ENCODE measurements at places on chromosomes 5 and 9. TPM values are rescaled to one million over a fixed set of nuclear protein-coding genes. Genes with fewer than 3 reads are reported as not detected.

GRCh38 chr9:86079421-86079831, 19.9 kb downstream of the GOLM1 start:
- no peak for DNase-seq
- no peaks in the 10 kb centered on the region for H3K27me3 ChIP-seq
- no peaks in the 10 kb centered on the region for H3K36me3 ChIP-seq
- H3K27ac ChIP-seq: no peak overlapping the region
- peaks cover 13% of the 10 kb centered on the region for H3K4me1 ChIP-seq

DNA sequence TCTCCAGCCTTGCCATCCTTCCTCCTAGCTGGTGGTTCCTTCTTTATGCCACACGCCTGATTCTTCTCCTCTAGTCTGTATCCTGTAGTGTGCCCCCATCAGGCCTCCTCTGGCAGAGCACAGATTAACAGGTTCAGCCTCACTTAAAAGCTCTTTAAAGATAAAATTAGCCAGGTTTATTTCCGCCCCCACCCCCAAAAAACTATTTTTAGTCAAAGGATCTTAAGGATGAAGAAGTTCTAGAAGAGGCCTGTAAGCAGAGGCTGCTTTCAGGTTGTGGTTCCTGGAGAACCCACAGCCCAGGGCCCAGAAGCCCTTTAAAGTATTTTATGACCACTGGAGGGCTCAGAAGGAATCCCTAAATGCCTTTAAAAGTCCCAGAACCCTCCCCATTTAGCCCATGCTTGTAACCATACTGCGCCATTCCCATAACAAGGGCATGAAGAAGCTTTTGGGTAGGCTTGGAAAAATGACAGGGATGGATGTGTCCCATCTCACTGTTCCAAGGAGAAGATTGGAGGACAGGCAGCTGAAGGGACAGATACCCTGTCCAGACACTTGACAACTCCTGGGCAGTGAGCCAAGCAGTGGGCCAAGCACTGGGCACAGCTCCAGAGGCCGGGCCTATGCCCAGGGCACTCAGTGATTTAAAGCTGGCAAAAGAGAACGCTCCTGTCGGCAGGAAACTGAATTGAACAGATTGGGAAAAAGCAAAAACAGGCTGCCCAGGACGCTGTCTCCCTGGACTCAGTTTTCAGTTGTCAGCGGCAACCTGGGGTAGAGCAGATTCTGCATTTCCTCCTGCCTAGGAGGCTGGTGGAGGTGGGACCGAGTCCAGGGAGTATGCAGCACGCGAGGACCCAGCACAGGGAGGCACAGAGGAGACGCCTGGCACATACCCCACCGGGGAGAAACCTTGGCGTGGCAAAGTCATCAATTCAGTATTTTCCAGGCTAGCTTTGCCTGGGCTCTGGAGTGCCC, 106.3 kb upstream of the SSBP2 start:
- no peaks in the 10 kb centered on the region for H3K36me3 ChIP-seq
- H3K4me3 ChIP-seq: no peak overlapping the region
- H3K27ac ChIP-seq: no peak overlapping the region
- peaks cover 2% of the 10 kb centered on the region for H3K27me3 ChIP-seq
- no peak for DNase-seq

DNA sequence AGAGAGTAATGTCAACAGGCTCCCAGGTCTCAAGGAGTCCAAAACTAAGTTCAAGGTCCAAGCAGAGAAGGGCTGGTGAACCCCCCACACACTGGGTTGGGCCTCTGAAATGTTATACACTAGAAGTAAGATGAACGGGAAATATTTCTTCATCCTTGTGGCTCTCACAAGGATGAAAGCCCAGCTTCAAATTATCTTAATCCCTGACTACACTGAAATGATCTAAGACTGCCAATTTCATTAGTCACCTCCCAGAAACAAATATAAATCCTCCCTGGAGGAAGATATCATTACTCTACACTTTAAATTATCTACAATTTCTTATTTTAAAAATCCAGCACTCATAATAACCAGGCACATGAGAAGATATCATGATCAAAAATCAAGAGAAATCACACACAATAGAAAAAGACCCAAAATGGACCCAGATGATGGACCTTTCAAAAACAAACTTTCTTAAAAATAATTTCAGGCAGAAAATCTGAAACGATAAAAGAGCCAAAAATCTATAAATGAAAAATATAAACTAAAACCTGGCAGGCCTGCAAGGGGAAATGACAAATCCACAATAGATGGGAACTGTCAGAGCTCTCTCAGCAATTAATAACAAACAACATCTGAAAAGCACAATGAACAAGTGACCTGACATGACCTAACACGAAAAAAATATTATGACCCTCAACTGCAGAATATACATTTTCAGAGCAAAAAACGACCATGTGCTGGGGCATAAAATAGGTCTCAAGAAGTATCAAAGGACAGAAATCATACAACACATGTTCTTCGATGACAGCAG, 117.4 kb downstream of the GPR21 start:
- DNase-seq: no peak
- H3K27me3 ChIP-seq: no peaks in the 10 kb centered on the region
- H3K36me3 ChIP-seq: no peaks in the 10 kb centered on the region
- H3K27ac ChIP-seq: no peak overlapping the region

- H3K4me1 ChIP-seq: peaks cover 28% of the 10 kb centered on the region
- DNase-seq: peak; percentile 83
- peak within 1 kb of the TSS; percentile 99 for H3K27ac ChIP-seq
- peak within 1 kb of the TSS; percentile 95 for H3K4me3 ChIP-seq
- no peaks in the 10 kb centered on the region for H3K27me3 ChIP-seq
These were observed at the start of the genes CENPP and NOL8 for GRCh38 chr9:92325269-92325990. CENPP (plus strand) TSS chr9:92325953. NOL8 (minus strand) TSS chr9:92325350; CDS start chr9:92324161, 1,189 bp downstream.

- H3K36me3 ChIP-seq: no peaks in the 10 kb centered on the region
- no peaks in the 10 kb centered on the region for H3K4me1 ChIP-seq
- no peak overlapping the region for H3K27ac ChIP-seq
- DNase-seq: no peak
- H3K4me3 ChIP-seq: no peak overlapping the region
These were observed 178.9 kb downstream of the GABBR2 start for GRCh38 chr9:98529841-98530240.

DNA sequence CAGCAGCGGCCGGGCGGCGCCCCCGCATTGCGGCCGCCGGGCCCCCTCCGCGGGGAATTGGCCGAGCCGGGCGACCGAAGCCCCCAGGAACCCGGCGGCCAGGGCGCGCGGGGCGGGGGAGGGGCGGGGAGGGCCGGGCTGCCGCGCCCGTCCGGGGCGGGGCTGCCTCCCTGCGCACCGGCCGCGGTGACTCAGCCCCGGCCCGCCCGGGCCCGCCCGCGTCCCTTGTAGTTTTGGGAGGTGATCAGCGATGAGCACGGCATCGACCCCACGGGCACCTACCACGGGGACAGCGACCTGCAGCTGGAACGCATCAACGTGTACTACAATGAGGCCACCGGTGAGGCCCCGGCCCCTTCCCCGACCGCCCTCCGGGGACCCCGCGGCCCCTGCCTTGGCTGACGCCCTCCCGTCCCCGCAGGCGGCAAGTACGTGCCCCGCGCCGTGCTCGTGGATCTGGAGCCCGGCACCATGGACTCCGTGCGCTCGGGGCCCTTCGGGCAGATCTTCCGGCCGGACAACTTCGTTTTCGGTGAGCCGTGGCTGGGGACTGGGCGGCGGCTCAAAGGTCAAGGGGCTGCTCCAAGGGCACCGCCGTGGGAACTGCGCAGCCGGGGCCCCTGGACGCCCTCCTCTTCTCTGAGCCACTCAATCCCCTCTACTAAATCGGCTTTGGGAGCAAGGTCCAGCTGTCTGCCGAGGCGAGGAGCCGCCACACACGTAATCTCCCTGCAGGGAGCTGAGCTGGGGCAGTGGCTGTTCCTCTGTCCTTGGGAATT, 592 bp downstream of the TUBB4B start:
- H3K36me3 ChIP-seq: peaks cover 21% of the 10 kb centered on the region
- peak overlapping the region; percentile 94 for H3K4me3 ChIP-seq
- peaks cover 21% of the 10 kb centered on the region for H3K27me3 ChIP-seq
- peaks cover 31% of the 10 kb centered on the region for H3K4me1 ChIP-seq

GRCh38 chr9:134051319-134051718, 16.5 kb downstream of the BRD3 start:
- no peaks in the 10 kb centered on the region for H3K27me3 ChIP-seq
- 0 out of 2 replicates have a peak, but pooled peaks cover 5% of the 10 kb centered on the region for H3K36me3 ChIP-seq
- no peak for DNase-seq

- peak overlapping the region; percentile 51 for H3K4me3 ChIP-seq
- H3K27me3 ChIP-seq: no peaks in the 10 kb centered on the region
- peak overlapping the region; percentile 57 for H3K27ac ChIP-seq
- no peak for DNase-seq
These were observed 44.3 kb downstream of the SMARCA2 start for GRCh38 chr9:2059274-2059929.

GRCh38 chr5:4413996-4414395, 726.1 kb upstream of the ADAMTS16 start:
- H3K4me1 ChIP-seq: no peaks in the 10 kb centered on the region
- peaks cover 15% of the 10 kb centered on the region for H3K36me3 ChIP-seq
- DNase-seq: no peak
- no peak overlapping the region for H3K27ac ChIP-seq
- H3K4me3 ChIP-seq: no peak overlapping the region
- no peaks in the 10 kb centered on the region for H3K27me3 ChIP-seq

DNA sequence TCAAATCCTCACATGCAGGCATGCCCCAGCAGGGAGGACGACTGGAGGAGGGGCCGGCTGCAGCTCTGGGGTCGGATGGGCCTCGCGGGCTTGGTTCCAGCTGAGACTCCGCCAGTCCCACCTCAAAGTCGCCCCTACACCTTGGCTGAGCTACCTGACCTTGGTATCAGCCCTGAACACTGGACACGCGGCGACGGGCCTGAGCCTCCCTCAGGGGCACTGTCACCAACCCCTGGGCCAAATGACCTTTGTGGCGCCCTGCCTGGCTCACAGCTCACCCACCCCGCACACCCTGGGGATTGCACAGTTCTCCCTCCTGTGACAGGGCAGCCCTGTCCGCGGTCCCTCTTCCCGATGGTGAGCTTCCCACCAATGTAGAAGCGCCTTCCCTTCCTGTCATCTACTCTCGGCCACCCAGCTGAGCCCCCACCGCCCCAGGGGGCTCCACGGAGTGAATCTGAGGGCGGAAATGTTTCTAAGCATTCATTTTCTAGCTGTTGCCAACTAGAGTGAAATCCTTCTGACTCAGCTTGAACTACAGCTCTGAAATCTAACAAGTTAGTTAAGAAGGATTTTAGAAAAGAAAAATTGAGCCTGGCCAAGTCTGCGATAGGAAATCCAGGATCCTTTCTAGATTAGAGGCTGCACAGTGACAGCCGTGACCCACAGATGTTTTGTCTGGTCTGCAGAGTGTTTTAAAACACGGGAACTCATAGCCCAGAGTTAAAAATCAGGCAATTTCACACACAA, 138.9 kb upstream of the PHYKPL start:
- DNase-seq: no peak
- no peak overlapping the region for H3K4me3 ChIP-seq
- no peak overlapping the region for H3K27ac ChIP-seq
- peaks cover 5% of the 10 kb centered on the region for H3K27me3 ChIP-seq

GRCh38 chr5:107215611-107216010, 455.1 kb downstream of the EFNA5 start:
- no peaks in the 10 kb centered on the region for H3K27me3 ChIP-seq
- no peak overlapping the region for H3K4me3 ChIP-seq
- no peak overlapping the region for H3K27ac ChIP-seq
- no peaks in the 10 kb centered on the region for H3K36me3 ChIP-seq

GRCh38 chr5:71929003-71929402, 178.3 kb upstream of the MAP1B start:
- no peak for DNase-seq
- H3K36me3 ChIP-seq: no peaks in the 10 kb centered on the region
- H3K4me3 ChIP-seq: no peak overlapping the region
- peaks cover 36% of the 10 kb centered on the region for H3K4me1 ChIP-seq
- H3K27ac ChIP-seq: no peak overlapping the region

GRCh38 chr9:120696551-120697230, 17.6 kb downstream of the MEGF9 start:
- H3K36me3 ChIP-seq: no peaks in the 10 kb centered on the region
- H3K27ac ChIP-seq: peak overlapping the region; percentile 74
- peak overlapping the region; percentile 67 for H3K4me3 ChIP-seq
- peak; percentile 18 for DNase-seq

GRCh38 chr9:7185612-7186011, 427.8 kb downstream of the KDM4C start:
- H3K27ac ChIP-seq: no peak overlapping the region
- no peak overlapping the region for H3K4me3 ChIP-seq
- peak; percentile 75 for DNase-seq

GRCh38 chr5:158701007-158701391, 398.7 kb downstream of the EBF1 start:
- no peak for DNase-seq
- H3K27me3 ChIP-seq: no peaks in the 10 kb centered on the region
- peak overlapping the region; percentile 74 for H3K4me3 ChIP-seq
- no peaks in the 10 kb centered on the region for H3K36me3 ChIP-seq
- peak overlapping the region; percentile 78 for H3K27ac ChIP-seq

GRCh38 chr5:131182839-131183238, 12.1 kb downstream of the LYRM7 start:
- no peak overlapping the region for H3K27ac ChIP-seq
- H3K27me3 ChIP-seq: no peaks in the 10 kb centered on the region
- no peaks in the 10 kb centered on the region for H3K36me3 ChIP-seq
- no peak for DNase-seq
- no peak overlapping the region for H3K4me3 ChIP-seq

- H3K4me3 ChIP-seq: no peak overlapping the region
- peaks cover 2% of the 10 kb centered on the region for H3K27me3 ChIP-seq
- DNase-seq: no peak
These were observed 41.5 kb downstream of the ALG2 start for GRCh38 chr9:99180199-99180598.

- H3K4me1 ChIP-seq: no peaks in the 10 kb centered on the region
- H3K36me3 ChIP-seq: peaks cover 4% of the 10 kb centered on the region
- H3K27ac ChIP-seq: no peak overlapping the region
- no peak for DNase-seq
- H3K27me3 ChIP-seq: peaks cover 29% of the 10 kb centered on the region
These were observed 43.2 kb downstream of the MRPL36 start for GRCh38 chr5:1756481-1756880.

DNA sequence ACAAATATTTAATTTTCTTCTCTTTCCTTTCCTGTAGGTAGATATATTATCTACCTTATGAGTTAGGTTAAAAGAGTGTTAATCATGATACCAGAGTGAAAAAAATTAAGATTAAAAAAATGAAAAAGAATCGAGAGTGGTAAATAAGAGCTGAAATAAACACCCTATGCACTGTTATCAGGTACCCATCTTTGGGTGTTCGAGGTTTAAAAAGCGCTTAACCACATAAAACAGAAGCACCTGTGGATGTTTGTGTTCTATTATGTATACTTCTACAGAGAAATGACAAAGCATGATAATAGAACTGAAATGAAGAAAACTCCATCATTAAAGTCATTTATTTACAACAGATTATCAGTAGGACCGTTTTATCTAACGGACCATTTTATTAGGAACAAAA, 25.7 kb upstream of the GCNT4 start:
- H3K4me1 ChIP-seq: no peaks in the 10 kb centered on the region
- no peak overlapping the region for H3K4me3 ChIP-seq
- no peaks in the 10 kb centered on the region for H3K36me3 ChIP-seq
- DNase-seq: no peak
- H3K27me3 ChIP-seq: peaks cover 6% of the 10 kb centered on the region

The MEIKIN gene
- total RNA-seq: not detected

The GBGT1 gene
- 1.7 TPM for total RNA-seq

The CCDC127 gene
- 6.0 TPM for total RNA-seq

The COL23A1 gene
- total RNA-seq: not detected

The PCSK1 gene
- total RNA-seq: not detected

The FOXD4 gene
- total RNA-seq: 0.29 TPM

The ISL1 gene
- total RNA-seq: 3.8 TPM

The CSNK1A1 gene
- total RNA-seq: 328 TPM

The ADGRD2 gene
- not detected for total RNA-seq

The SNCB gene
- total RNA-seq: not detected

The CARD9 gene
- total RNA-seq: 3.2 TPM

The SH2D3C gene
- not detected for total RNA-seq

The BOD1 gene
- total RNA-seq: 53.3 TPM

The SAXO1 gene
- total RNA-seq: not detected

The CORO2A gene
- total RNA-seq: 2.4 TPM
